ENCODE measurements at places on chromosomes 5 and 9. TPM values are rescaled to one million over a fixed set of nuclear protein-coding genes. Genes with fewer than 3 reads are reported as not detected.

KIF27 gene
- 24.6 TPM for total RNA-seq

GRCh38 chr9:126062158-126062886 lies 264.3 kb upstream of the MVB12B start:
- no peak for DNase-seq

- no peak for DNase-seq
These were observed 405.8 kb upstream of the PTGER4 start for GRCh38 chr5:40273936-40274335.

DNA sequence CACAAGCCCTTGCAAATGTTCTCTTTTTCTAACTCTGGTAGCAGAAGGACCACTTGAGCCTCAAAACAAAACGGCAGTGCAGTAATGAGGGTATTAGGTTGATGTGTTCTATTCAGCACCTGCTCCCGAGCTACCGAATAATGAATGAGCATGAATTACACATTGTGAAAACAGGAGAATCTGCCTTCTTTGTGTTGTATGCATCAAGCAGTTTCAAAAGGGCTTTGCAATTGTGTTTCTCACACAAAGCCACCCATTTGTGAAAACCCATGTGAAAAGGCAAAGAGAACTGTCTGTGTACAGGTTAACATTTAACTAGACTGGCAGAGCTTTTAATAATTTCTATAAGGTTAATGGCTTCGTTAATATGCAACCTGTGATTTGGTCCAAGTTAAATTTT lies 97.8 kb downstream of the STK32A start:
- DNase-seq, result no peak
